ENCODE measurements at places on chromosomes 4 and X.

DNA sequence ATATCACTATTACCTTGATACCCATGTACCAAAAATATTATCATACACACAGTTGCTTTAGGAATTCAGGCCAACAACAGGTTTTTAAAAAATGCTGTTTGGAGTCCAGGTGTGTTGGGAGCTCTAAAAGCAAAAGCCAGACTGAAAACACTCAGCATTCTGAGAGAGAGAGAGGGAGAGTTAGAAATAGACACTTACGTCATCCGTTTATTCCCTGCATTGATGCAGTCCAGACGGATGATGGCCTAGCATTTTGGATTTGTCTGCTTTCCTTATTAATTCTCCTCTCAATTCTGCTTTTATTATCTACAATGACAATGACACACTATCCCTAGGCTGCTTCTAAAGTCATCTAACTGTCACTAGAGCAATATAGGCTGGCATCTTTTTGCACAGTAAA is 358.3 kb upstream of the BOD1L1 start:
- no peak for DNase-seq

DNA sequence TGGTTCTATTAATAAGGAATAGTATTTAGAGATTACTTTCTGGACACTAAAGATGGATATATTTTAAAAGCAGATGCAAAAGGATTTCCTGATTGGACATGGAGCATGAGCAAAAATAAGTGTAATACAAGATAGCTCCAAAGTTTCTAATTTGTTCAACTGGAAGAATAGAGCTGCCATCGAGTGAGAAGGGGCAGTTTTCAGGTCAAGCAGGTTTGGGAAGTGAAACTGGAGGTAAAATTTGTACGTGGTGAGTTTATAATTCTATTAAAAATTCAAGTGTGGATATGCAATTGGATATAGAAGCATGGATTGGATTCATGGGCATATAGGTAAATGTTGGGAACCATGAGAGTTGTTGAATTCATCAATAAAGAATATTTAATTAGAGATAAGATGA is 31.8 kb downstream of the PRDM8 start:
- DNase-seq = no peak

DNA sequence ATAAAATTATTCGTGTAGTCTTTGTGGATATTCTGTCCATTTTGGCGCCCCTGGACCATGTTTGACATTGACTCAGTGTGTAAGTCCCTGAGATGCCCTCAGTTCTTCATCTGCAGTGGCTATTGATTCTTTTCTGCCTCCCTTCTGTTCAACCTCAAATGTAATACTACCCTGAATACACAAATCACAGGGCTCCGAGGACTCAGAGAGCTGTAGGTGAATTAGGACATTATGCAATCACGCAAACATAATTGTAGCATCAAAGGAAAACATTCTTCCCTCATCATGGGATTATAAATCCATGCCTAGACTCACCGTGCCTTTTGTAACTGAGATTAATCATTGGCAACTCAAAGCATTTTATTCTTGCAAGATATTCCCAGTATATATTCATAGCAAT is 161.4 kb upstream of the PACRGL start:
- no peak for DNase-seq

DNA sequence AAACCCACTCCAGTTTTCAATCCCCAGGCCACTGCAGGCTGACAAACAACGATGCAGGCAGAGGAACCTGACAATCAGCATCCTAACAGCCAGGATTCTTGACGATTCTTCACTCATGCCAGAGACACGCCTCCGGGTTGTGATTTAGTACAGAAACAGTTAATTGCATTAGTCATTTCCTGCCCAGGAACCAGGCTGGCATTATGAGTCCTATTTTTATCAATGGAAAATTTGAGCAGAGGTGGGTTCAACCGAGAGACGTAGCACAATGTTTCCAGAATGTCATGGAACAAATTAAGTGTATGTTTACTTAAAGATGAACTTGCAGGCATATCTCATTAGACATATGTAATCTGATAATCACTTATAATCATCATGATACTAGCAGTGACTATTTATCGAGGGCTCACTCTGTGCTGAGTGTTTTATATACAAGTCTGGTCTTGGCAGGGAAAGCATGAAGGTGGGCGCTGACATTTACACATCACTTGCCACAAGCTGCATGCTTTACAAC is 159.7 kb downstream of the NSUN7 start:
- DNase-seq = peak; percentile 43

GRCh38 chrX:7084841-7085240 is 62.7 kb upstream of the STS start:
- DNase-seq = no peak
